ENCODE measurements at places on chromosomes 6 and 20.
A peak's percentile ranks its signal among the peaks of the same experiment; 100 is the strongest.

DNA sequence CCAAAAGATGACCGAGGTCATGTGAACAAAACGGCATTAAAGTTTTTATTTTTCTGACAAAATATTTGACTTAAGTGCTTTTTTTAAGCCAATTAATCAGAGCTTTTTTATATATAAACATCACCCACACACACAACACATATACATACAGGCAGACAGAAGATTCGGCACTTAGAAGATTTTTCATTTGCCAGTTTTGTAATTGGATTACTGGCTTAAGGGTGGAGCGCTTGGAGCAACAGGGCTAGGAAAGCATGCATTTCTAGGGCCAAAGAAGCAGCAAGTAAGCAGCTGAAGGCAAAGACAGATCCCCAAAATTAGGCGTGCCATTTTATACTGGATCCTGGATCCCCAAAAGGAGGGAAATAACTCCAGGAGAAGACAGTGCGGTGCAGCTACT, 30.3 kb downstream of the SAMD5 start:
- no peak for DNase-seq

DNA sequence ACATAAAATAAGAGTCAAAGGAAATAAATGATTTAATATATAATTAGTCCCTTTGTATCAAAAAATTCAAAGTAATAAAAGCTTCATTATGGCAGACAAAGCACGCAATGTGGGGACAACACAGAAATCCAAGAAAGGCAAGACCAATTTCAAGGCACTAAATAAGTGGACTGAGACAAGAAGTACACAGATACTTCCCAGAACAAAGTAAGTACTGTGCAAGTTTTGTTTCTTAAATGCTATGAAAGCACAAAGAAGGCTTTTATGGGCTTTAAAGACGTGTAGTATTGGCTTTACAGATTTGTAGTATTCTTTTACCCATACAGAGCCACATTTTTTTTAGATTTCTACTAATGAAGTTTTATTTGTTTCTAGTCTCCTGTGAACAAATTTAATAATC, 174.6 kb downstream of the TRDN start:
- DNase-seq, result no peak

DNA sequence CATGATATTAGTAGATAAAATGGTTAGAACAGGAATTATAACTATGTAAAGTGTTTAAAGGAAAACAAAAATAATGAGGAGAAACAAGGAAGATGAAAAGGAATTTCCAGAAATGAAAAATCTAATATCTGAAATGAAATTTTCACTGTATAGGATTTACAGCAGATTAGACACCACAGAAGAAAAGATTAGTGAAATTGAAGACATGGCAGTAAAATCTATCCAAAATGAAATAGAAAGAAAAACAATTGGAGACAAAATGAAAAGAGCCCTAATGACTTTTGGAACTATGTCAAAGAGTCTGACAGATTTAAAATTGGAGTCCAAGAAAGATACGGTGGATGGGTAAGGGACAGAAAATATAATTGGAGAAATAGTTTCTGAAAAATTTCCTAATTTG, 174.2 kb downstream of the AKAP7 start:
- no peak for DNase-seq

- peak; percentile 73 for DNase-seq
These were observed 22.5 kb downstream of the MOCS3 start for GRCh38 chr20:50980851-50981713.

All from activated CD4-positive, alpha-beta T cell treated with anti-CD3 and anti-CD28 coated beads, Interleukin-2, Interleukin-6, amounts not matched to agents 100 ng/mL and 50 ng/mL, durations not matched to agents 16 hours and 8 hours (primary cell).